ENCODE measurements at places on chromosomes 16 and 17. TPM values are rescaled to one million over a fixed set of nuclear protein-coding genes. Genes with fewer than 3 reads are reported as not detected.

TBX4 gene
- not detected for total RNA-seq

GRCh38 chr16:15749371-15749770, 99.3 kb downstream of the NDE1 start:
- H3K27me3 ChIP-seq = no peaks in the 10 kb centered on the region
- no peak for DNase-seq
- no peak overlapping the region for H3K27ac ChIP-seq
- no peak overlapping the region for H3K4me3 ChIP-seq

TAT gene
- not detected for total RNA-seq

ZNF263 gene
- 19.5 TPM for total RNA-seq

C17orf78 gene
- total RNA-seq = not detected

DNA sequence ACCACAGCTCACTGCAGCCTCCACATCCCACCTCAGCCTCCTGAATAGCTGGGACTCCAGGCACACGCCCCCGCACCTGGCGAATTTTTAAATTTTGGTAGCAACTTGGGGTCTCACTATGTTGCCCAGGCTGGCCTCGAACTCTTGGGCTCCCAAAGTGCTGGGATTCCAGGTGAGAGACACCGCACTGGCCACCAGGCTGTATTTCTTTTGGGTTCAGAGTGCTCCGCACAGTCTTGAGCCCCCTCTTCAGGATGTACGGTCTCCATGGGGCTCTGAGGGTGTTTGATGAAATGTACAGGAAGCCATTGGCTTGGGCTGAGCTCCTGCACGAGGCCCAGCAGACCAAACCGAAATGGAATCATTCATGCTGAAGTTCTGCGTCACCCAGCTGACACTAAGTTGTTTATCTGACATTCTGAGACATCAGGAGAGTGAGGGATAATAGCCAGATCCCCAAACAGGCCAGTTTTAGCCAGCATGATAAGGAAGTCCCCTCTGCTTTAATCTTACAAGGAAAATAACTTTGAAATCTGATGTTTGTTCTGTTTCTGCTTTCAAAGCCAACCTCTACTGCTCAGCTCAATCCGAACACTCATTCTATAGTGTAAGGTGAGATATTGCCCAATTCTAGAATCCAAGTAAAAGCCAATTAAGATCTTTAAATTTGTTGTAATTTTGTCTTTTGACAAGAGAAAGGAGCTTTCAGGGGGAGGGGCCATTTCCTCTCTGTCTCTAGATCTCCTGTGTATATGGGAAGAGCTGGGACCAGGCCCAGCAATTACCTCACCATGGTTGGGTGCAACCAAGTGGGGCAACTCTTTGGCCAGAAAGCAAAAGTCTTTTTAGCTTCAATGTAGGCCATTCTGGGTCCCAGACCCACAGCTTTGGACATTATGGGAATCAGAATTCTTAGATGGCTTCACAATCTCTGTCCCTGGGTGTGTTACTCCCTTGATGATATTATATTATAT, 23.7 kb downstream of the GPR142 start:
- no peak for DNase-seq
- no peak overlapping the region for H3K27ac ChIP-seq
- peaks cover 1% of the 10 kb centered on the region for H3K27me3 ChIP-seq
- H3K4me1 ChIP-seq = no peaks in the 10 kb centered on the region
- H3K36me3 ChIP-seq = no peaks in the 10 kb centered on the region

CMTM2 gene
- total RNA-seq = 0.29 TPM

NTN3 gene
- total RNA-seq = not detected

- H3K4me1 ChIP-seq = peaks cover 21% of the 10 kb centered on the region
Measured at GRCh38 chr17:81394377-81394920, 808 bp upstream of the BAHCC1 start.

RAMP2 gene
- total RNA-seq = not detected

DNA sequence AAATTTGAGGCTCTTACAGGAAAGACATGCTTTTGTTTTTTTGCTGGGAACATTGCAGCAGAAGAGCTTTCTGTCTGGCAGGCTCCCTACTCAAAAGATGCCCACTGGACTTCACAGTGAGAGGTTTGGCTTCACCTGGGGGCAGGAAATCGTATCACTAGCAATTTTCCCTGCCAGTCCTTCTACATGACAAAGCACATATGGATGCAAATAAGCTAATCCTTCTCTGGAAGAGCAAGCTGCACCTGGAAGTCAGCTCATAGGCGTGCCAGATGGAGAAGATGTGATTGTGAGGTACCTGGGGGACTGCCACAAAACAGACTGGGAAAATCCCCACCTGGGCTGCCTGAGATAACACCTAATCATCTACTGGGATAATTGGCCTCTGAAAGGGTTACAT, 195.0 kb upstream of the CPHXL start:
- H3K27ac ChIP-seq = no peak overlapping the region
- no peaks in the 10 kb centered on the region for H3K4me1 ChIP-seq
- DNase-seq = no peak
- no peak overlapping the region for H3K4me3 ChIP-seq
- no peaks in the 10 kb centered on the region for H3K36me3 ChIP-seq
- no peaks in the 10 kb centered on the region for H3K27me3 ChIP-seq

GRAPL gene
- total RNA-seq = 5.1 TPM

PITPNM3 gene
- total RNA-seq = 0.92 TPM

DNA sequence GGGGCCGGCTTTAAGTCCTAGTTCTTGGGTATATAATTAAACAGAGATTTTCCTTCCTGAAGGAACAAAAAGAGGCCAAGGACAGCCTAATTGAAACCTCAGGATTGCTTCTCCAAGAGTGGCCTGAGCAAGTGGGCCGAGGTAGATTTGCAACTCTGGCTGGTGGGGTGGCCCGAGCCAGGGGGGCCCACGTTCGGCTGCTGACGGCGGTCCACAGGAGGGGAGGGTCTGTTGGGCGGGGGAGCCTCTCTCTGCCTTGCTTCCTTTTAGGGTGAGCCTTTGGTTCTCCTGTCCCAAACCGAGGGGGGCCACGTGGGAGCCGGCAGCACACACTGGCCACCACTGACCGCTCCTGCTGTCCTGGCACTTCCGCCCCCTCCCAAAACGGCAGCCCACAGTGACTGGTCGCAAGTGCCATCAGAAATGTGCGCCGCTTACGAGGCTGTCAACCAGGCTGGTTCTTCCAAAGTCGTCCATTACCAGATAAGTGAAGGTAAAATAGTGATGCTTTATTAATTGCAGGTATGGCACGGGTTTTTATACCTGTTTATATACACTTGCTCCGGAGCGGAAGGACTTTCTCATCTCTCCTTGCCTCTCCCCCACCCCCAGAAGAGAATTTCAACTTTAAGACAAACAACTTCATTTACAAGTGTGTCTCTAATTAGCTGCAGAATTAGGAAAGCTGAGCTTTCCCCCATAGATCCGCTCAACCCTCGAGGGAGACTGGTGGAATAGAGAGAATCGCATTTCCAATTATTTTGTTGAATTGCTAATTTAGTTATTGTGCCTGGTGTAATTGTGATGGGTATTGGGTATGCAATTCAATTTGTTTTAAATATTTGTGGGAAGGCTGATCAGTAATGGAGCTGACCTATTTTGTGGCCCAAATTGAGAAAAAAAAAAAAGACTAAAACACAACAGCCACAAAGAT, 117.8 kb downstream of the AATF start:
- no peak overlapping the region for H3K4me3 ChIP-seq
- no peaks in the 10 kb centered on the region for H3K4me1 ChIP-seq
- no peaks in the 10 kb centered on the region for H3K27me3 ChIP-seq
- H3K36me3 ChIP-seq = no peaks in the 10 kb centered on the region
- H3K27ac ChIP-seq = no peak overlapping the region

DNA sequence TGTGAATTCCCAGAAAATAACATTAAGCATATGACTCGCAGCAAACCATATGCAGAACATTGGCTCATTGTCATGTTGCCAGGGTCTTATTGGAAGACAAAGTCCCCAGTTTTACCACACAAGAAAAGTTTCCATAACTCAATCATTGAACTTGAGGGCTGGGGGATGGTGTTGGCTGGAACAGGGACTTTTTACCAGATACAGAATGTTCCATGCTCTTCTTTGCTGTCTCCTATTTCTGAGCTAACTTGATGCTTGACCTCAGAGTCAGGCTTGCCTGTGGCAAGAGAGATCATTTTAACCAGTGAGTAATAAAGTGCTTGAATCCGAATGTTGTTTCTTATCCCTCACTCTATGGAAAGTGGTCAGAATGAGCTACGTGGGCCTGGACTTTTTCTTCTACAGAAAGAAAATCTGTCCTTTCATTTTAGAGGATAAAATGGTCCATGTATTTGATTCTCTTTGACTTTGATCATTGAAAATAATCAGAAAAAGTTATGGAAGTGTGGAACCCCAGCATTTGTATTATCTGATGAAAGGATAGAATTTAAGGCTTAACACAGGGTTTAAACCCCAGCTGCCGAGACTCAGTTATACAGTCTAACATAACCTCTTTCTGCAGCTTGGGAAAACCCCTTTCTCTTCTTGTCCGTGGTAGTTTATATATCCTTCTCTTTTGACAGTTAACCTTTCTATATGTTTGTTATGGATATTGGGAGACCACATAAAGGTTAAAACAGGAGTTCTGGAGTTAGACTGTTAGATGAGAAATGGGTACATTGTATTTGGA, 67.0 kb downstream of the TUBD1 start:
- H3K4me1 ChIP-seq = peaks cover 53% of the 10 kb centered on the region
- H3K4me3 ChIP-seq = peak overlapping the region; percentile 89
- no peaks in the 10 kb centered on the region for H3K27me3 ChIP-seq
- peak; percentile 78 for DNase-seq
- peak overlapping the region; percentile 97 for H3K27ac ChIP-seq

DNA sequence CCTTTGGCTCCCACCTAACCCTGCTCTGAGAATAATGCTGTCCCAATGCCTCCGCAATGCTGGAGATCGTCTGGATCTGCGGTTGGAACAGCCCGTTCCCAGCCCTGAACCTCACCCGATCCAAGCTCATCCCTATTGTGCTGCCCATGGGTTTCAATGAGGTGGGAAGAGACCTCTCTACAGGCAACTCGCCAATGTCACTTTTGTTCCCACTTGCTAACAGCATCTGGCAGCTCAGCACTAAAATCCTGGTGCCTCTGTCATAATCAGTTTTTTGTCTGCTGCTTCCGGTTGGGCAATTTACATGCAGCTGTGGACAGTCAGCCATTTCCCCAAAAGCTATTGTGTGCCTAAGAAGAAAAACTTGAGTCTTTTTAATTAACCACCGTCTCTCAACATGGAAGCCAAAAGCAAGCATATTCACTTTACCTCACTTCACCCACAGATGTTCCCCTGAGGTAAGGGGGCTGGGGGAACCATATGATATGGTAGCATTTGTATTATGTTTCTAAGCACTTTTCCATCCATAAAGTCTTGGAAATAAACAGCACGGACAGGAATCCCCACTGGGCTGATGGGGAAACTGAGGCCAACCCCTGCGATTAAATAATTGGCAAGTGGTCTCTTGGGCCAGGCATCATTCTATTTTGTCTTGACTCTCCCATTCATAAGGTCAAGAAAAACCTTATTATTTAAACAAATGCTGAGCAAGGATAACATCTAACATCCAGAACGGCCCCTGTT, 159.2 kb upstream of the CDH5 start:
- no peak overlapping the region for H3K27ac ChIP-seq
- H3K36me3 ChIP-seq = no peaks in the 10 kb centered on the region
- H3K4me3 ChIP-seq = no peak overlapping the region

DNA sequence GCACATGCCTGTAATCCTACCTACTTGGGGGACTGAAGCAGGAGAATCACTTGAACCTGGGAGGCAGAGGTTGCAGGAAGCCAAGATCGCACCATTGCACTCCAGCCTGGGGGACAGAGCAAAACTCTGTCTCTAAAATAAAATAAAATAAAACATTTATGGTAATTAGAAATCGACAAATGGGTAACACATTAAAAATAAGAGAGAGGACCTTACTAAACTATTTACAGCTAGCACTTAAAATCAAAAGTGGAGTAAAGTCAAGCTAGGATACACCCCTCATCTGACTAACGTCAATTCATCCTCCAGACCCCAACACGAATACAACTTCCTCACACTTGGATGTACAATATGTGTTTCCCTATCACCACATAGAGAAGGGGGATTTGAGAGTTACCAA, 27.8 kb upstream of the RHOT1 start:
- H3K27ac ChIP-seq = no peak overlapping the region
- no peaks in the 10 kb centered on the region for H3K36me3 ChIP-seq
- no peak for DNase-seq
- no peak overlapping the region for H3K4me3 ChIP-seq
- H3K4me1 ChIP-seq = peaks cover 15% of the 10 kb centered on the region

DNA sequence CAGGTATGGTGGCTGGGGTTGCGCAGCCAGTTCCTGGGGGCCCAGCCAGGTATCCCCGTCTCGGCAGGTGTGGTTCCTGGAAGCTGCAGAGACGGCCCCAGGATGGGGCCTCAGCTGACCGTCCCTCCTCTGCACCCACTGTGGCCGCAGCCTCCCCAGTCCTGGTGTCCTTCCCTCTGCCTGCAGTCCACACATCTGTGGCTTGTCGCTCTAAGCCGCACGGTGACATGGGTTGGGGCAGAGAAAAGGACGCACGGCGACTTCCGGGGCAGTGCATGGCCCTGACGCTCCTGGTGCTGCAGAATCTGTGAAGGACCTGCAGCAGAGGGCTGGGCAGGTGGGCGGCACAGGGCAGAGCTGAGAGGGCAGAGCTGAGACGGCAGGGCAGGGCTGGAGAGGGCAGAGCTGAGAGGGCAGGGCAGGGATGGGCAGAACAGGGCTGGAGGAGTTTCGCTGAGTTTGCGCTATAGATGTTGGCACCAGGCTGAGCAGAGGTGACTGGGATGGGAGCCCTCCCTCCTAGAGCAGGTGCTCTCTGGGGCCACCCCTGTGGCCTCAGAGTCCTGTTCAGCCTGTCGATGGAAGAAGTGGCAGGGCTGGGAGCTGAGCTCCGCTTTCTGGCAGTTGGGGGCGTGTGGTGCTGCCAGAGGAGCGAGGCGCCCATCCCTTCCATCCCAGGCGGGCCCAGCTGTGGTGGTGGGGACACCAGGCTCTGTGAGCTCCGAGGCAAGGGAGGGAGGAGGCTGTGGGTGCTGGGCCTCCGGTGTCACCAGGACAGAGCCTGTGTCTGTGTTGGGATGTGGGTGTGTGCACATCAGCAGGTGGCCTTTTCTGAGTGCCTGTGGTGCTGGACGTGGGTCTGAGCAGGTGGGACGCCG, 23.0 kb downstream of the TSC2 start:
- no peak overlapping the region for H3K4me3 ChIP-seq
- DNase-seq = no peak
- no peak overlapping the region for H3K27ac ChIP-seq

DNA sequence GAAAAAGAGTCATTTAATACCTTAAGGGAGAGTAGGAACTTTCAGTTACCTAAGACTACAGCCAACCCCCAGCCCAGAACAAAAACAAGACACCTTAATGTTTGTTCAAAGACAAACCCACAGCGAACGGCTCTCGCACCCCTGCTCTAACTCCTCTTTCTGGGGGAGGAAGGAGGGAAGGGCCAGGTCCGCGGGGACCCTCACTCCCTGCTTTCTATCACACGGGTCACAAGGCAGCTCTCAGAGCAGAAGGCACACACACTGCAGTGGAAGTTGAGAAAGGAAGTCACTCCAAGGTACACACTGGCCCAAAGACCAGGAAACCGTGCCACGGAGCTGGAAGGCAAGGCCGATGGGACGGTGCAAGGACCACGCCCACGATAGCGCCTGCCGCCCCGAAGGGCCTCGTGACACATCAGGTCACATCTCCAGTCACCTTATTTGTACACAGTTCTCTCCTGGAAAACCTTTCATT, 10.0 kb downstream of the LITAFD start:
- peak overlapping the region; percentile 82 for H3K27ac ChIP-seq
- no peak overlapping the region for H3K4me3 ChIP-seq
- H3K4me1 ChIP-seq = peaks cover 3% of the 10 kb centered on the region
- H3K36me3 ChIP-seq = peaks cover 52% of the 10 kb centered on the region
- DNase-seq = no peak

FBXW10 gene
- not detected for total RNA-seq

ZP2 gene
- not detected for total RNA-seq

GRCh38 chr16:14303182-14303618, 232.1 kb downstream of the MRTFB start:
- H3K4me3 ChIP-seq = peak overlapping the region; percentile 80
- H3K27me3 ChIP-seq = peaks cover 8% of the 10 kb centered on the region
- no peaks in the 10 kb centered on the region for H3K36me3 ChIP-seq

OTOP2 gene
- not detected for total RNA-seq

CSF3 gene
- total RNA-seq = not detected

All from activated CD8-positive, alpha-beta T cell treated with anti-CD3 and anti-CD28 coated beads for 36 hours (primary cell).